ENCODE measurements at places on chromosomes 12 and 14.

DNA sequence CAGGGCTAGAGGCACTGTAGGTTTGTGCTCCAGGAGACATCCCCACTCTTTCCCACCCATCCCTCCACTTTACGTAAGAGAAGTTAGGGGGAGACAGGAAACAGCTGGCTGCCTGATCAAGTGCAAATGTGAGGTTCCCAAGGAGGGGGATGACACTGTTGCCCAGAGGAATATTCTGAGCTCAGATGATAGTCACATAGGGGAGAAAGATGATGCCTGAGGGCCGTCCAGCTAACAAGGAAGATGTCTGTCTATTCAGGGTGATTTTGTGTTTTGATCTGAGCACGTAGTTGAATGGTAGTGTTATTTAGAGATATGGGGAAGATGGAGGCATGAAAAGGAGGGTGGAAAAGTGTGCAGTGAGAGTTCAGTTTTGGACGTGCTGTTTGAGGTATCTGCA is 13.9 kb upstream of the GPRC5D start:
- no peak for DNase-seq

- no peak for DNase-seq
Observed at GRCh38 chr14:58465421-58465820, 37.9 kb downstream of the KIAA0586 start.

DNA sequence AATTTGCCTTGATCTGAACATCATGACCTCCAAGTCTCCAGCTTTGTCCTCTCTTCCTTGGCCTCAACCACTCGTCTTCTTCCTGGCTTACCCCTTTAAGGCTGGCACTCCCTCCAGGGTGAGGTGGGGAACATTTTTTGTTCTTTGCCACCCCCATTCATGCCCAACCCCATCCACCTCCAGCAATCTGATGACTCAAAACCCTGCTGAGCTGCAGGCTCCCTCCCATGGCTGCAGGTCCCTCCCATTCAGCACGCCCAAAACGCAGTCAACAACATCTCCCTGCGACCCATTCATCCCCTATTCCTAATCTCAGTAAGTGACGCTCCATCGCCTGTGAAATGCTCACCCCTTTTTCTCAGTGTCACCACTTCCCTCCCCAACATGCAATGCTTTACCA is 138.8 kb upstream of the PRMT8 start:
- no peak for DNase-seq

DNA sequence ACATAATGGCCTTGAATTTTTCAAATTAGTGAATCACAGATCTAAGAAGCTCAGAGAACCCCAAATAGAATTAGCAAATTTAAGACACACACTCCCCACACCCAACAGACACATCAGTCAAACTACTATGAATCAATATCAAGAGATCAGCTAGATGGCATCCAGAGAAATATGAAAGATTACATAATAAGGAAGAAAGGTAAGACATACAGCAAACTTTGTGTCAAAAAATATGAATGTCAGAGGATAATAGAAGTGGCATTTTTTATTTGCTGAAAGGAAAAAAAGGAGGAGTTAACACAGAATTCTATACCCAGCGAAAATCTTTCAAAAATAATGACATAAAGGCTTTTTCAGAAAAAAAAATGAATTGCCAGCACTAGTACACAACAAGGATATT is 110.5 kb upstream of the COCH start:
- no peak for DNase-seq

Data from SIG-M5 (cell line).